ENCODE measurements at places on chromosomes 7 and 10.
A peak's percentile ranks its signal among the peaks of the same experiment; 100 is the strongest.

GRCh38 chr7:157515342-157516041, 178.7 kb downstream of the DNAJB6 start:
- DNase-seq = no peak

DNA sequence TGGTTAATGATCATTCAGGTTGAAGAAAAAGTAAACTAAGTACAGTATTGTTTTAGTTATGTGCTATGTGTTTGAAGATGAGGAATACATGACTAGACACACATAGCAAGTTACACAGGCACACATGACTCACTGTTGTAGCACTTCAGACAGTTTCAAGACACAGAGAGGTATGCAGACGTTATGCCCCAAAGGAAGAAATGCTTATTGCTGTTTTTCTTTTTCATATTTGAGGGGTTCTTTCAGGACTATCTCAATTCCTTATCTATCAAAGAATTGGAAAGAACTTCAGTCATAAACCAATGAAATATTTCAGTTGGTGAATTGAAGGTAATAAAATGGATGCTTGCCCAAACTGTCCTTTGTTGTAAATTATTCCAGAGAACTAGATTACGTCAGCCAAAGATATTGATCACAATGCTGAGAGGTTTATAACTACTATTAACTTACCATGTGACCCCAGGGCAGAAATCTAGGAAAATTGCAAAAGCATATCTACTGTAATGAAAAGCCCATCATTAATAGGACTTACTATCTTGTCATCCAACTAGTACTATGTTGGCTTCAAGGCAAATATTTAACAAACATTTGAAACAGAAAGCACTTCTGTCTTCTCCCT, 61.2 kb upstream of the CAPZA2 start:
- peak; percentile 87 for DNase-seq

DNA sequence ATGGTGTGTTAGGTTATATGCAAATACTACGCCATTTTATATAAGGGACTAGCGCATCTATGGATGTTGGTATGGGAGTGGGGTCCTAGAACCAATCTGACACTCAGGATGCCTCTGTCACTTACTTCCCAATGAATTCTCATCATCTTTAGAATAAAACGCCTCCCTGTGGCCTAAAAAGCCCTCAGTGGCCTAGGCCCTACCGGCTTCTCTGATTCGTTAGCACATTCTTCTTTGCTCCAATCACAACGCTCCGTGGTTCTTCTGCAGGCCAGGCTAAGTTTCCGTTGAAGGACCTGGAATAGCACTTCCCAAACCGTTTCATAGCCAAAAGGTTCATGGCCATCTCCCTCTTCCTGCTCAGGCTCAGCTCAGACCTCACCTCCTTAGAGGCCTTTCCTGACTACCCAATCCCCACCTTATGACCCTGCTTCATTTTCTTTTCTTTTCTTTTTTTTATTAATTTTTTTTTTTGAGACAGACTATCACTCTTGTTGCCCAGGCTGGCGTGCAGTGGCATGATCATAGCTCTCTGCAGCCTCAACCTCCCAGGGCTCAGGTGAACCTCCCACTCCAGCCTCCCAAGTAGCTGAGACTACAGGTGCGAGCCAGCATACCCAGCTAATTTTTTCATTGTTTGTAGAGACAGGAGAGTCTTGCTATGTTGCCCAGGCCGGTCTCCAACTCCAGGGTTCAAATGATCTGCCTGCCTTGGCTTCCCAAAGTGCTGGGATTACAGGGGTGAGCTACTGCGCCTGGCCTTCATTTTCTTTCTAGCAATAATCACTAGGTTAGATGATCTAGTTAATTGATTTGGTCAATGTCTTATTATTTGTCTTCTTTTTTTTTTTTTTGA, 24.5 kb upstream of the YWHAG start:
- peak; percentile 39 for DNase-seq

DNA sequence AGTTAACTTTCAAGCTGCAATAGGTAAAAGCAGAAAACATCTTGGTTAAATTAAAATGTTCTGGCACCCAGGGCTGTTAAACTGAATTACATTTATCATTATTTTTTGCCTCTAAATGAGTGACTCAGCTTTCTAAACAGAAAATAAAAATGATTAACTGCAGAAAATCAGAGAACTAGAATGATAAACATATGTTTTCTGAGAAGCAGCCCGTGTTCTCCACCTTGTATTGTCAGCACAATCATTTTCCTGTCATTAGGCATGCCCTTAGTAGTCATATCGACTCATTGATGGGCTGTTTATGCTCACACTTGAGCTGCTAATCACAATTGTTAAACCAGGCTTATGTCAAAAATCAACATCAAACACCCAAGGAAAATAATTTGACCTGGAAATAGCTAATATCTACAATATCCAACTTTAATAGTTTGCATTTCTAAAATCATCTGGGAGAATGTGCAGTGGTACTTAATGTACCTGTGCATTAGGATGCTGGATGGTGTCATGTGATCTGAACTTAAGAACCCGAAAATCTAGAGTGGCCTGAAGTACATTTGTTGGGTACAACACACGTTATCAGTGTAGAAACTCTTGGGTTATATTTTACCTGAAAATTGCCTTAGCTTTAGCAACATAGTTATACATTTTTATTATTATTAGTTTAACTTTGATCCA, 2.3 kb downstream of the MDFIC start:
- peak; percentile 46 for DNase-seq

- DNase-seq = peak; percentile 5
Observed at GRCh38 chr10:12748186-12748585, 253.3 kb downstream of the CCDC3 start.

- no peak for DNase-seq
Observed at GRCh38 chr7:72219500-72219899, 192.6 kb downstream of the CALN1 start.

GRCh38 chr10:18233775-18234174, 93.6 kb downstream of the CACNB2 start:
- no peak for DNase-seq

- DNase-seq = no peak
Observed at GRCh38 chr7:139544645-139545044, 21.2 kb downstream of the CLEC2L start.

DNA sequence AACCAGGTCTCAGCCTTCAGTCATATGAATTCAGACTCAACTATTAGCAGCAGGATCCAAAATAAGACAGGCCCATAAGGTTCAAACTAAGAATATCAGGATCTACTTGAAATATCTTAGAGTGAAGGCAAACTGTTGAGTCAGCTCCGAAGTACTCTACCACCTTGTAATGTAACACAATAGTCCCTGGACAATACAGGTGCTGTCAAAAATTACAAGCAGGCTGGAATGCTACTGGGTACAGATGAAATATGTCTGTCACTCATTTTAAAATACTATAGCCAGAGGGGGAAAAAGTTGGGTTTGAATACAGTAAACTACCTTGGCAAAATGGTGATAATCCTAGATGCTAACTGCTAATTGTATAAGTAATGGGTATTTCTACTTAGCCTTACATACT, 6.8 kb downstream of the PAXIP1 start:
- no peak for DNase-seq

GRCh38 chr7:100465702-100466311, 1.7 kb upstream of the SPACDR start:
- DNase-seq = peak; percentile 73

DNA sequence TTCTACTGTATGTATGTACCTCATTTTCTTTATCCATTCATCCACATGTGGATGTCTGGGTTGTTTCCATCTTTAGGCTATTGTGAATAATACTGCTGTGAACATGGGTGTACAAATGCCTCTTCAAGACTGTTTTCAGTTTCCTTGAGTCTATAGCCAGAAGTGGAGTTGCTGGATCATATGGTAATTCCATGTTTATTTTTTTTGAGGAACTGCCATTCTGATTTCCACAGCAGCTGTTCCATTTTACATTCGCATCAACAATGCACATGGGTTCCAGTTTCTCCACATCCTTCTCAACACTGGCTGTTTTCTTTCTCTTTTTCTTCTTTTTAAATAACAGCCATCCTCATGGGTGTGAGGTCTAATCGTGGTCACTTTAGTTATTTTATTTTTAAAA, 69.9 kb upstream of the CTBP2 start:
- DNase-seq = no peak

DNA sequence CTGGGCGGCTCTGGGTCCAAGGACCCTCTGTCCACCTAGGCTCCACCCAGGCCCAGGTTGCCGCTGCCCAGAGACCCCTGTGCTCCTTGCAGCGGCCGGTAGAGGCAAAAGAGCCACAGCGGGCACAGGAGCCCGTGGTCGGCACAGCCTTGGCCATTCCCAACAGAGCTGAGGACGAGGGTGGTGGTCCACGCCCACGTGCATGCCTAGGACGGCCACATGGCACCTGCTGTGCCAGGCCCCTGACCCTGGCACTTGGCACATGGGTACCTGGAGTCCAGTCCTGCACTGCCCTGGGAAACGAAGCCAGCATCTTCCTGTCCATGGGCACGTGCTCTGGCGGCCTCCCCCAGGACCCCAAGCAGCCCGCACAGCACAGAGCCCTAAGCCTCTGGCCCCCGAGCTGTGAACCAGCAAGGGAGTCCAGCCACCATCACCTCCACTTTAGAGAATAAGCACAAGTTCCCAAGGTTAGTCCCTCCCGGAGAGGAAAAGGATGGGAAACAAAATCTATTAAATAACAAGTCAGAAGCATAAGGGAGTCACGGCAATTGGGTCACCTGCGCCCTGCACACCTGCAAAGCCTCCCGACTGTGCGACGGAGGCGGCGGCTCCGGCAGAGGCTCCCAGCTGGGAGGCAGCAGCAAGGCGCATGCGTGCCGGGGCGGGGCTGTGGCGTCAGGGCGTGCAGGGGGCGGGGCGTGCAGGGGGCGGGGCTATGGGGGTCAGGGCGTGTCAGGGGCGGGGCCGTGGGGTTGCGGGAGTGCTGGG, 59.1 kb downstream of the STK32C start:
- no peak for DNase-seq

DNA sequence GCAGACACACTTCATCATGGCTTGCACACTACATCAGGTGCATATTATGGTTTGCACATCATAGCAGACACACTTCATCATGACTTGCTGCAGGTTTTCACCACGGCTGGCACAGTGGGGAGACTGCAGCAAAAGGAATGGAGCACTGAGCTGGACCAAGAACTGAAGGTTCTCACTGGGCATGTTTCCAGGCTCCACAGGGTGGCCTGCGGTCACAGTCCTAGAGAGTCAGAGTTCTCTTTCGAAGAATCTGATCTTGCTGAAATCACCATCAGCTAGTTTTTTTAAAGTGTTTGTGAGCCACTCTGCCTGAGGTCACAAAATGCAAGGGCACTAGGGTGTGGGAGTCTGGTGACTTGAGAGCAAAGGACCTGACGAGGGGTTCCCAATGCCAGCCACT, 140.4 kb upstream of the NPY start:
- no peak for DNase-seq

- DNase-seq = no peak
Observed at GRCh38 chr10:85315657-85316056, 987.3 kb downstream of the CCSER2 start.

- DNase-seq = no peak
Observed at GRCh38 chr7:37365405-37365804, 83.3 kb downstream of the ELMO1 start.

- DNase-seq = no peak
Observed at GRCh38 chr10:118017071-118017740, 29.5 kb downstream of the RAB11FIP2 start.

GRCh38 chr10:110358869-110359629, 54.3 kb upstream of the SMNDC1 start:
- DNase-seq = peak; percentile 48

DNA sequence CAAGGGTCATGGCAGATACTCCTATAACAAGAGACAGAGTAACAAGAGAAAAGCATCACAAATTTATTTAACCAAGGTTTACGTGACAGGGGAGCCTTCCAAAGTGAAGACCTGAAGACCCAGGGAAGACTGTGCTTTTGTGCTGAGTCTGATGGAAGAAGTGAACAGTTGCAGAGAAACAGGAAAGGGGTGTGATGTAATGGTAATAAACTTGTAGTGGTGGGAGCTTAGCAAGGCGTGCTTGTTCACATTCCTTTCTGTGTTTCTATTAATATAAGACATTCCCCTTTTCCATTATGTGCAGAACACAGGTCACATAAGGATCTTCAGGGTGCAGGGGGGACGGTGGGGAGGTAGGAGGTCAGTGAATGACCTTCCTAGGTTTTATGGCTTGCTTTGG, 25.5 kb upstream of the C10orf67 start:
- peak; percentile 26 for DNase-seq

DNA sequence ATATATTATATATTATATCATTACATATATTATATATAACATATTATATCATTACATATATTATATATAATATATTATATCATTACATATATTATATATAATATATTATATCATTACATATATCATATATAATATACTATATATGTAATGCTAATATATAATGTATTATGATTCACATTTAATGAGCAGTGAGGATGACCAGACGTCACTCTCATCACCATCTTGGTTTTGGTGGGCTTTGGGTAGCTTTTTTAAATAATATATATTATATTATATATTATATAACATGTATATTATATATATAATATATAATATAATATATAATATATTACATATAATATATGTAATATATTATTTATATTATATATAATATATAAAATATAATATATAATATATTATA, 1189.4 kb upstream of the AUTS2 start:
- DNase-seq = no peak

DNA sequence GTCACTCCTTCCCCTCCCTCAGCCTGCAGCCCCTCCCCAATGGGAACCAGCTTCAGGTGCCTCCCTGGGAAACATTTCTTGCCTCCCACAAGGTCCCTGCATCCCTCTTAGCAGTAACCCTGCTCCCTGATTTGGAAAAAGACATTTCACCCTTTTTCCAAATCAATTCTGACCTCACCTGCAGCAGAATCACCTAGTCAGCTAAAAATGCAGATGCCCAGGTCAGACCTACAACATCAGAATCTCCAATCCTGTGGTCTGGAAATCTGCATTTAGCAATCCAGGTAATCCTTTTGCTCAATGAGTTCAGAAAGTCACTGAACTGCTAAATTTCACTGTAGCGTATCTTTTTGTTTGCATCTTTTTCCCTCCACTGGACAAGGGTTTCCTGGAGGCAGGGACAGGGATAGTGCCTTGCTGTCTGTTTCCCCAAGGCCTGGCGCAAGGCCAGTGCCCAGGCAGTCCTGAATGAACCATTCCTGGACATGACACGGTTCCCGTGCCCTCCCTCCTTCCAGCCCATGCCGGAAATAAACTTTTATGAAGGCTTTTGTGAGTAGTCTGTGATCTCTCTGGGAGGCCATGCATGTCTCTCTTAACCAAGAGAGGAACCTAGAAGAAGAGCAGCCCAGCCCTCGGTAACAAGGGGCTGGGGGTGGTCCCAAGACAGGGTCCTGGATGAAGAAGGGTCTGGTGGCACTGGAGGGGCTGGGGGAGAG, 44.0 kb downstream of the COL13A1 start:
- peak; percentile 33 for DNase-seq

- peak; percentile 9 for DNase-seq
Observed at GRCh38 chr10:121556918-121557573, 41.2 kb downstream of the FGFR2 start.
